Hematopoietic multipotent progenitor cell treated with erythropoietin and hydrocortisone succinate and interleukin-3 and kit ligand, for 15 days (in vitro differentiated cells): ENCODE measurements at places on chromosomes 3 and 15.

DNA sequence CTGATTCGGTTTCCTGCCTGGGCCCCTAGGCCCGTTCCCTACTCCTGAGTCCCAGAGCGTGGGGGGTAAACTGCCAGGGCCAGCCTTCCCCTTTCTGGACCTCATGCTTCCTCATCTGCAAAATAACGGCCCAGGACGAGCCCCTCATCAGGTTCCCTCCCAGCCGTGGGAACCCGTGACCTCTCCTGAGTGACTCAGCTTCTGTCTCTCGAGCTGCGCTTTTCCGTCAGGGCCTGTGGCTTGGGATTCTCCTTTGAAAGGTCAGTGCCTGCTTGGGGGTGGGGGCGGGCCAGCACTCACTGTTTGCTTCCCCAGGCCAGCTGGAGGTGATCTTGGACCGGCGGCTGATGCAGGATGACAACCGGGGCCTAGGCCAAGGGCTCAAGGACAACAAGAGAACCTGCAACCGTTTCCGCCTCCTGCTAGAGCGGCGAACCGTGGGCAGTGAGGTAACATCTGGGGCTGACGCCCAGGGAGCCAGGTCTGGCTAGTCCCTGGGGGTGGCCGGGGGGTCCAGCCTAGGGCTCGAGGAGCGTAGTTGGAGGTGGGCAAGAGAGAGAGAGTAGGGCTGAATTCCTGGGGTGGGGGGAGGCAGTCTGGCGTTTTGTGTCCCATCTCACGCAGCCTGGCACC is 12.8 kb downstream of the MAN2A2 start:
- no peak for DNase-seq

DNA sequence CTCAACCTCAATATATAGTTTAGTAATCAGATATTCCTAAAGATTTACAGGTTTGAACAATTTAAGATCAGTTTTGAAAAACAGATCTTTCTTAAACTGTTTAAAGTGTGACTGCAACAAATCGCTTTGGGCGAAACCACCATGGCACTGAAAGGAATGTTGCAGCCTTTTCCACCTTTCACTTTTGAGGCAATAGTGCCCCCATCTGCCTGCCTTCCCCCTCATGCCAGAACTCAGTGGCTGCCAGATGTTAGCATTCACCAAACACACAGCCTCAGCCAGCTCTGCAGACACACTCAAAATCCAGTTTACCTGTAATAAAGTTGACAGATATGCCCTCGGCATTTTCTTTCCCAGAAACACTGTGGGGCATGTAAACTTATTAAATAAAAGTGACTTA is 3.3 kb downstream of the LYSMD4 start:
- DNase-seq = no peak

DNA sequence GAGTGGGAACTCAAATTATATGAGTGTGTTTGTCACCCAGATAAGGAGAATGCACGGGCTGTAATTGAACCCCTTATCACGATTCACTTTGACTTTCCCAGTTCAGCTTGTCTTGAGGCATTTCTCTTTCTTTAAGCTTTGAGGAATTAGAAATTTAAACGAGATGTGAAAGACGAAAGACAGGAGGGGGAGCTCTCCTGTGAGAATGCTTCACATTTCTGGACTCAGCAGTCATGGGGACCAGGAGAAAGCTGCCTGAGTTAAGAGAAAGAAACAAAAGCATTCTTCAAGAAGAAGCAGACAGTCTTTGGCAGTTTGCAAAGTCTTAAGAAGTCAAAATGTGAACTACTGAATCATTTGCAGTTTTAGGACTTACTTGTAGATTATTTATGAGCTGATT is 205.6 kb downstream of the NECTIN3 start:
- no peak for DNase-seq

GRCh38 chr3:180036671-180037455 is at the start of gene PEX5L:
Gene PEX5L (minus strand): TSS chr3:180036937. CDS start chr3:180036599, 338 bp downstream.
- no peak for DNase-seq
